Activated CD4-positive, alpha-beta T cell treated with anti-CD3 and anti-CD28 coated beads, Interleukin-2, amount 50 U/mL, for 4 hours (primary cell): ENCODE measurements at places on chromosomes 5 and 9.

- DNase-seq = no peak
These were observed 23.9 kb downstream of the DCP2 start for GRCh38 chr5:113000466-113000865.

DNA sequence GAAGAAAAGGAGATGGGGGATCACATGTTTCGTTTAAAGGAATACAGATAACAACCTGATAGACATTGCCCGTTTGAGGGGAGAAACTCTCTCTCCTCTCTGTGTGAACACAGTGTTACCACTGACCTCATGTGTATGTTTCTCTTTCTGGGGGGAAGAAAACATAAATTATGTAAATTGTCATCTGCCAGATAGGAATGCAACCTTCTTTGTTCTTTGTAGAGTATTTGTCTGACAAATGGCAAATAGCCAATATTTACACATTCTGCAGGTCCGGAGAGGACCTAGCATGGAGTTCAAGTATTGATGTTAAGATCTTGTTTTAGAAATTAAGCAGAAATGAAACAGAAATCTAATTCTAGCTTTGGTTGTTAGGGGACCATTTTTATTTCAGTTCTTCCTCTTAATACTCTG is 276.3 kb downstream of the SAXO1 start:
- DNase-seq = no peak

DNA sequence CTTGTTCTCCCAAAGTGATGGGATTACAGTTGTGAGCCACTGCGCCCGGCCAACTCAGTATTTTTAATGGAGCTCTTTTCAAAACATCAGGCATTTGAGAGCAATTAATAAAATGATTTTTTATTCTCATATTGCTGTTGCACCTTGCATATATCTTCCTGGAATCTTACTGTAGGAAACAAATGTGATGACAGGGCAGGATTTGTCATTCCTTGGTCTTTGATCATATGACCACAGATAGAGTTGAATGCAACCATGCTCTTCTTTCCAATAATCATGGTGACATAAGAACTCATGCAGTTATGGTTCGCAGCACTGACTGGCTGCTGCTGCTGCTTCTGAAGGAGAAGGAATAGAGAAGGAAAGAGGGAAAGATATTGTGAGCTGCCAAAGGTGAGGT is 28.1 kb downstream of the CARTPT start:
- no peak for DNase-seq

DNA sequence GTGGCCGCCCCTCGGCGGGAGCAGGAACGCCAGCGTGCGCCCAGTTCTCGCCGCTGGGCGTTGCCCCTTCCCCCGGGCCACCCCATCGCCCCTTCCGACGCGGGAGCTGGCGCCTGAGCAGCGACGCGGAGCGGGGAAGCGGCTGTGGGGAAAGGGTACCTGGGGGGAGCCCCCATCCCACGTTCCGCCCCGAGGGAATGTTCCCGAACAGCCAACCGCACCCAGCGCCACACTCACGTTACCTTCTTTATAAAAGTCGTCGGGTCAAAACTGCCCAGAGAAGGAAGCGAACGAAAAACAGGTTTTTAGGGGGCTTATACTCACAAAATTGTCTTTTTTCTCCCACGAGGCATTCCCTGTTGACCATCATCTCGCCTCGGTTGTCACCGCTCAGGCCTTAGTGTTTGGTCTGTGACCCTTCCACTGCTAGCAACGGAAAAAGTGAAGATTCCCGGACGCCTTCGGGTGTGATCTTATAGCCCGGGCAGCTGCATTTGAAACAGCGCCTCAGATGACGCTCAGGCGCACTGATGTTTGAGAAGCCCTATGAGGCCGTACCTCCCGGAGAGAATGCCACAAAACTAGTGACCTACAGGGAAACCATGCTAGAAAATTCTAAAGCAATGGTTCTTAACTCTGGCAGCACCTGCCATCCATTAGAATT is 475 bp upstream of the GOLM1 start:
- DNase-seq = no peak

DNA sequence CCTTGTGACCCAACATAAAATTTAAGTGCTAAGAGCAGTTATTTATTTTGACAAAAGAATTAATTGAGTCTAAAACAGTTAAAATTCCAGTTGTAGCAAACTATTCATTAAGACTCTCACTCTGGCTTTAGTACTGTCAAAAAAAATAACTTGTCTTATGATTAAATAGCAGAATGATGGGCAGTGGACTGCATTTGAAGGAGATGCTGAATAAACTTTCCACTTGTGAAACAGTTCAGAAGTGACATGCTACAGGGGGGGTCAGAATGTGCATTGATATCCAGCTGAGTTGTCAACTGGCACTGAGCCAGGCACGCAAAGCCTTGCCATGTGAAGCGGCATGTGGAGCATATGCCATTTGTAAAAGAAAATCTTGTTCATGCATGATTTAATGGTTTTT is 76.0 kb downstream of the FCHO2 start:
- DNase-seq = no peak
